ENCODE measurements at places on chromosomes 6 and 20. TPM values are rescaled to one million over a fixed set of nuclear protein-coding genes. Genes with fewer than 3 reads are reported as not detected.

The DLK2 gene
- total RNA-seq: 5.1 TPM

The EEF1A2 gene
- 140 TPM for total RNA-seq

The HLA-DOA gene
- total RNA-seq: not detected

The CARMIL1 gene
- 7.7 TPM for total RNA-seq

The CLDN20 gene
- total RNA-seq: not detected

The DAAM2 gene
- not detected for total RNA-seq

The CRNKL1 gene
- 22.8 TPM for total RNA-seq

The LRFN2 gene
- total RNA-seq: not detected

The HRH3 gene
- total RNA-seq: not detected

The CTAGE9 gene
- not detected for total RNA-seq

The OR12D3 gene
- not detected for total RNA-seq

The SNAP91 gene
- 0.14 TPM for total RNA-seq

The BTBD3 gene
- 15.7 TPM for total RNA-seq

The WFDC5 gene
- not detected for total RNA-seq

The PSORS1C2 gene
- total RNA-seq: not detected

The C20orf144 gene
- 0.07 TPM for total RNA-seq

The CCDC28A gene
- 10.9 TPM for total RNA-seq

The KIAA1586 gene
- total RNA-seq: 6.2 TPM

The SIRPG gene
- not detected for total RNA-seq

The RAB44 gene
- total RNA-seq: 0.03 TPM

The DCDC2 gene
- total RNA-seq: 2.5 TPM

The TREM1 gene
- total RNA-seq: 0.32 TPM

The NCOA6 gene
- 17.4 TPM for total RNA-seq

The MEP1A gene
- total RNA-seq: not detected

The FAM217A gene
- not detected for total RNA-seq

The CRIP3 gene
- total RNA-seq: 0.53 TPM

The ABCC10 gene
- total RNA-seq: 10.6 TPM

The MOCS1 gene
- total RNA-seq: 2.2 TPM

The BIRC7 gene
- 1.7 TPM for total RNA-seq

The EMILIN3 gene
- total RNA-seq: 0.39 TPM

The BHLHE23 gene
- total RNA-seq: not detected

The GNRH2 gene
- 0.31 TPM for total RNA-seq

The TRIM10 gene
- not detected for total RNA-seq

The CD109 gene
- 36.3 TPM for total RNA-seq

The TP53RK gene
- total RNA-seq: 15.6 TPM

The DLL1 gene
- total RNA-seq: 0.45 TPM

The PPDPF gene
- total RNA-seq: 318 TPM

The IRF4 gene
- total RNA-seq: 0.21 TPM

The ENPP1 gene
- total RNA-seq: 1.6 TPM

The LY6G6F gene
- total RNA-seq: not detected

The FAM83B gene
- not detected for total RNA-seq
